CD8-positive, alpha-beta memory T cell (primary cell): ENCODE measurements at places on chromosomes 1 and 21.

GRCh38 chr1:175394739-175395138 is 202.2 kb upstream of the KIAA0040 start:
- DNase-seq, result no peak

GRCh38 chr1:87963556-87963955 is 634.9 kb downstream of the LMO4 start:
- DNase-seq, result no peak

DNA sequence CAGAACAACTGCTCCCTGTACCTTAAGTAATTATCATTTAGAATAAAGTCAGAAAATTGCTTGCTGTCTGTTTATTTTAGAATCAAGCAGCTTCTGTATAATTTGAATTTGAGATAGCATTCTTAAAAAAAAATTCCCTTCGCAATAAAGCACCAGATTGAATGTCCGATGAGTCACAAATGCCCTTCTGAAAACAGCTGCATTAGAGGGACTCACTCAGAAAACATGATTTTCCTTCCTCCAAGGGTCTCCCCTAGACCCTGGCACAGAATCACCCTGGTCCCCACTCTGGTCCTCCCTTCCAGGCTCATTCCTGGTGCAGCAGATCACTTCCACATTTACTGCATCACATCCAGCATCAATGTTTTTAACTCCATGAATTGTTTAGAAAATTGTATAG is 471.1 kb upstream of the VAMP3 start:
- no peak for DNase-seq

DNA sequence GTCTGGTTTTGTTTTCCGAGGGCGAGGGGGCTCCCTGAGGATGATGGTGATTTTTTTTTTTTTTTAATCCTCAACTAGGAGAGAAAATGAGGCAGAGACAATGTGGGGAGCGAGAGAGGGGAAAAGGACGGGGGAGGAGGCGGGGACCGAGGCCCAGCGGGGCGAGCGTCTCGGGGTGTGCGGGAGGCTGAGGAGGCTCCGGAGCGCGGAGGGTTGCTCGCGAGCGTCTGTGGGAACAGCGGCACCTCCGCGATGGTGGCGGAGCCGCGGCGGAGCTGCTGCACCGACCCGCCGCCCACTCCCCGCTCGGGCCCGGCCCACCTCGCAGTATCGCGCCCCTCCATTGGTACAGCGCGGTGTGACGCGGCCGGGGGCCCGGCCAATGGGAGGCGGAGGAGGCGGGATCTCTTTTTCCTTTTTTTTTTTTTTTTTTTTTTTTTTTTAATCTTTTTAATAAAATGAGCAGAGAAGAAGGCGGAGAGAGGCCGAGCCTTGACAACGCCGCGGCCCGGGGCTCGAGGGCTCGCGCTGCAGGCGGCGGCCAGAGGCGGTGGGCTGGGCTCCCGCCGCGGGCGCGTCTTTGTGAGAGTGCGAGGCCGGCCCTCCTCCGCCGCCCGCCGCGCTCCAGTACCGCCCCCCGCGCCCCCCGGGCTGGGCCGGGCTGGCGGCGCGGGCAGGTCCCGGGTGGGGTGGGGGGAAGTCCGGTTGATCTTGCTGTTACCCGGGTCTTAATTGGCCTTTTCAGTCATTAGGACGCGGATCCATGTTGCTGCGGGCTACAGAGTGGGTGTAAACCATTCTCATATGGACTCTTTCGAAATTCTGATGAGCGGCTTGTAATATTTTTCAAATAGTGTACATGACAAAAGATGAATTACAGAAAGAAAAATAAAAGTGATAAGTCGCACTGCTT is at the start of gene RERE:
TSS of gene RERE (minus strand) at position 229 of the 913 bp plus-strand sequence.
- peak; percentile 98 for DNase-seq
